Stimulated activated CD4-positive, alpha-beta T cell treated with anti-CD3 and anti-CD28 coated beads, Interleukin-1b, Interleukin-23, amount 100 ng/mL, for 1 hour (primary cell): ENCODE measurements at places on chromosomes 2 and 18.

DNA sequence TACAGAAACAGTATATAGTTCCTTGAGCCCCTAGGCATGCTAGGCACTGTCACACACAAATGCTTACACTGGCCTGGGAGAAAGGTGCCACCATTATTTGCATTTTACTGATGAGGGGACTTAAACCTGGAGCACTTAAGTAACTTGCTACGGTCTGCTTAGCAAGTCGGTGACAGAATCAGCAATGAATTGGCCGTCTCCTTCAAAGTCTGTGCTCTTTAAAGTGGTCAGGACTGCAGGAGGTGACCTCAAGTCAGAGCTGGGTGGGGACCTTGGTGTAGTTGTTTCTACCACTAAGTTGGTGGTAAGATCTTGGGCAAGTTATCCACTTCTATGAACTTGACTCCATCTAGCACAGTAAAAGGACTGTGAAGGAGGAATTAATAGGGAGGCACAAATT is 34.8 kb downstream of the PTPRM start:
- no peak for DNase-seq

GRCh38 chr2:169839954-169840746 is 12.9 kb downstream of the UBR3 start:
- no peak for DNase-seq

- DNase-seq = no peak
These were observed 603.3 kb upstream of the NXPH2 start for GRCh38 chr2:139383532-139383931.

DNA sequence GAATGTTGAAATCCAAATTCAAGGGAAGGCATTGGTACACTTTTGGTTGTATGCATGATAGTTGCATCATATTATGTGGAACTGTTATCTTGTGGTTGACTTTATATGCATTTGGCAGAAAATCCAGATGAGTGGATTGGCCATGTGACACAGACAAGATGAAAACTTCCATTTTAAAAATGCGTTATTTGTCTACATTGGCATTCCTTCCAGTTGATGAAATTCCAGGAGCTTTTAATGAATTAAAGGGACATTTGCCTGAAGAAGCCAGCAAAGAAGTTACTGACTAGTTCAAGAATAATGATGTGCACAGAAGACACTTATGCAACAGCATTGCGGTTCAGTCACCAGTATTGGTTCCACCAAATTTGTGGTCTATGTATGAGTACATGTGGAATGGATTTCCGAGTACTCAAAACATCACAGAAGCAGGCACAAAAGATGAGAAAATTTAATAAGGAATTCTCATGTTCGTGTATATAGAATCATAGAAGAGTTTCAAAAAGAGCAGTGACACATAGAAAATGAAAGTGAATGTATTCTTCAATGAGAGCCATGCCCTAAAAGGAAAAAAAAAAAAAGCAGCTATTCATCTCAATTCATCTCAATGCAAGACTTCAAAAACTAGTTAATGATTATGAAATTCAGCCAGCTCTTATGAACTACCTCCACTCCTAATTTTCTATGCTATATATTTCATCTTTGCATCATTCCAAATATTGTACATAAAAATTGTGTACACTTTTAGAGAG is 232.1 kb downstream of the RBM43 start:
- DNase-seq = no peak

DNA sequence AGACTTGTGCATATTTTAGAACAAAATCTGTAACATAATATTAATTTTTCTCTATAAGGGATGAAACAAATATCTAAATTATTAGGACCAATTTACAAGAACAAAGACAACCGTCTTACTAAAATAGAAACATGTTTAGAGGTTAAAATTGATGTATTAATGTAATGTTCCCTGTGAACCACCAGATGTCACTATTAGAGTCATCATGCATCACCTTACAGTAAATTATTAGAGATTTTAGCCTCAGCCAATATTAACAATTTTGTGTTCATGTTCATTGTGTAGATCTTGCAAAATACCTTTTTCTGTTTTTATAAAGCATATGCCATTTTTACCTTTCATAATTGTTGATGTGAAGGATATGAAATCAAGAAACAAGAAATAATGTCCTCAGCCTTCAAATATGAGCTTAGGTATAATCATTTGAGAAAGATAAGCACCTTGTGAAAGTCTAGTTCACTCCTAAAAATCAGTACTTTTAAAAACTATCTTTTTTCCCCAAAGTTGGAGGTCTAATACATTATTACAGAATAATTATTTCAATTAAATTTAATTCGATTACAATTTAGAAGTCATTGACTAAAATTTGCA is 344.3 kb upstream of the KCNH7 start:
- DNase-seq = no peak

- no peak for DNase-seq
These were observed 163.0 kb downstream of the MREG start for GRCh38 chr2:215850380-215850779.

DNA sequence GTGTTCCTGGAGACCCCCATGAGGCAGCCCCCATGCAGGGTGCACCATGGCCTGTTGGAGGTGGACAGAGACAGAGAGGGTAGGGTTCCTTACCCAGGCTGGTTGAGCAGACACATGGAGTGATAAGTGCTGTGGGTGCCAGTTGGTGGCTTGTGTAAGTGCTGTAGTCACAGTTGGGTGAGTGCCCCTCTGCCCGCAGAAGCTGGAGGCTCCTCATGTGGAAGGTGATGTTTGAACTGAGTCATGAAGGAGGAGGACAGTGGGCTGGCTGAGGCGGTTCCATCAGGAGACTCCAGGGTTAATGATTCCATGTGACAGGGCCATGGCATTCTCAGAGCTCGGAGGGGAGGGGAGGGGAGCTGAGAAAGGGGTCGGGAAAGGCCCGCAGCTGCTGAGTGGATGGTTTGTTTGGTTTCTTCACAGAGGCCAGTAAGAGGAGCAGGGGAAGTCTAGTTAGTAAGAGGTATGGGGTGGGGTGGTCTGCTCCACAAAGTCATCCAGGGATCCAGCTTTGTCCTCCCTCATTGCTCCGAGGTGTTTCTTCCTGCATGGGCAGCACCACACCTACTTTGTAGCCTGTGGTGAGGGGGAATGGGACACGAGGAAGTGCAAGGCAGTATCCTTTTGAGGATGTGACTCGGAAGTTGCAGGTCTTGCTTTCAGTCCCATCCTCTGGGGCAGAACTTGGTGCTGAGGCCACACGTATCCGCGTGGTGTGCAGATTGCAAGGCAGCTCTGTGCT is 13.6 kb downstream of the IMPA2 start:
- no peak for DNase-seq

DNA sequence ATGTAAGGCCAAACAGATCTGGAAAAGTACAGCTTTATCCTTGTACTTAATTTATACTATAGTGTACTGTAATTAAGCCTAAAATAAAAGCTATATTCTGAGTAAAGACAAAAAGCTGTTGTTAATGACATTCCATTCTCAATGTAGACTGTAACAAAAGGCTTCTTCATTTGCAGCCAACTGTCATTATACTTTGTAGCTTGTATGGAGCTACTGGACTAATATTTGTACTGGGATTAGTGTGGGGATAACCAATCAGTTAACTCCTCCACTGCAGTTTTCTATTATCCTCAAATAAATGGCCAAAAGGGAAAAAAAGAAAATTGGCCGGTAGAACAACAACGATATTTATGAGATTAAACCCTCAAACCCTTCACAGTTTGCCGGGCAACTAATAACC is 66.5 kb downstream of the STK39 start:
- DNase-seq = no peak

GRCh38 chr2:161355983-161356382 is 47.8 kb downstream of the PSMD14 start:
- DNase-seq = no peak

GRCh38 chr2:34371711-34372110 is 772.6 kb upstream of the FAM98A start:
- DNase-seq = no peak

DNA sequence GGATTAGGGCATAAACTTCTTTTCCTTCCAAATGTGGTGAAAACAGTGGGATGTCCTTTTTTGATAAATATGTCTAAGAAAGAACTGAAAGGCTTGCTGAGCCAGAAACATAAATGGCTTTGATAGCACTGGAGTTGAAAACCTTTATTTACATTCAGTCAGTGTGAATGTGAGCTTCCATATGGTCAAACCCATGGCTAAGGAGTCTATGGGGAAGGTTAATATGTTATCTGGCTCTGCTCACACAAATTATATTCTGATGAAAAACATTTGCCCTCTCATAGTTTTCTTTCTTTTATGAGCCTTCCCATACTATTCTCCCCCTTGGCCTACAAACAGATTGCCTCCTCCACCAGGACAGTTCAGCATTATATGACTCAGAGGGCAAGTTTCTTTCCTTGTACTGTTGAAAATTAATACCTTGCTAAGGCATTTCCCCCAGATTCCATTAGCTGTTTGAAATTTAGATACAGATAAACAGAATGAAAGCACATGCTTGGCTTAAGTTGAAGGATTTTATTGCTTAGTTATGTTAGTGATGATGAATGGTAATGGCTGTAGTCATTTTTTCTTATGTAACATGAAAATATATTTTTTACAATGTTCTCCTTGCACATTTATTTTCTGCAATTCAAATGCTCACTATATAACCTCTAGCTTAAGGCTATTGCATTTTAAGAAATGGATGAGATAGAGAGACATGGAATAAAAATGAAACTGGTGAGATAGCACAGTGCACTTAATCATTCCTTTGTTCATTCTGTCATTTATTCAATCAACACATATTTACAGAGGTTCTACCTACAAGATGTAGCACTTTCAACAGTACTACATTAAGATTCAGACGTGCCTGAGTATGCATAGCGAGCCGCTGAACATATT is 544.1 kb downstream of the LRRTM4 start:
- DNase-seq = no peak

- DNase-seq = no peak
These were observed 91.3 kb upstream of the RAB27B start for GRCh38 chr18:54736981-54737380.

DNA sequence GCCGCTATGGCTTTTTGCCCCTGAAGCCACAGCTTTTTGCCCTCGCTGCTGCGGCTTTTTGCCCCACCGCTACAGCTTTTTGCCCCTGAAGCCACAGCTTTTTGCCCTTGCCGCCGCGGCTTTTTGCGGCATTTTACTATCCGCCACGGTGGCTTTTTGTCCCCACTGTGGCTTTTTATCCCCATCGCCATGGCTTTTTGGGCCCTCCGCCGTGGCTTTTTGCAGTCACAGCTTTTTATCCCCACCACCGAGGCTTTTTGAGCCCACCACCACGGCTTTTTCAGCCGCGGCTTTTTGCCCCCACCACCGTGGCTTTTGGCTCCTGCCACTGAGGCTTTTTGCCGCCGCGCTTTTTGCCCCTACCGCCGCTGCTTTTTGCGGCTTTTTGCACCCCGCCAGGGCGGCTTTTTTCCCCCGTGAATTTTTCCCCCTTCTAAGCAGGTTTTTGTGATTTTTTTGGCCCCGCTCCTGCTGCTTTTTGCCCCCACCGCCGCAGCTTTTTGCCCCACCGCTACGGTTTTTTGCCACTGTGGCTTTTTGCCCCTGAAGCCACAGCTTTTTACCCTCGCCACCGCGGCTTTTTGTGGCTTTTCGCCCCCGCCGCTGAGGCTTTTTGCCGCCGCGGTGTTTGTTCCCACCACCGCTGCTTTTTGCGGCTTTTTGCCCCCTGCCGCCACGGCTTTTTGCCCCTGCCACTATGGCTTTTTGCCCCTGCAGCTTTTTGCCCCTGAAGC is 2797.2 kb upstream of the TEKT4 start:
- no peak for DNase-seq

DNA sequence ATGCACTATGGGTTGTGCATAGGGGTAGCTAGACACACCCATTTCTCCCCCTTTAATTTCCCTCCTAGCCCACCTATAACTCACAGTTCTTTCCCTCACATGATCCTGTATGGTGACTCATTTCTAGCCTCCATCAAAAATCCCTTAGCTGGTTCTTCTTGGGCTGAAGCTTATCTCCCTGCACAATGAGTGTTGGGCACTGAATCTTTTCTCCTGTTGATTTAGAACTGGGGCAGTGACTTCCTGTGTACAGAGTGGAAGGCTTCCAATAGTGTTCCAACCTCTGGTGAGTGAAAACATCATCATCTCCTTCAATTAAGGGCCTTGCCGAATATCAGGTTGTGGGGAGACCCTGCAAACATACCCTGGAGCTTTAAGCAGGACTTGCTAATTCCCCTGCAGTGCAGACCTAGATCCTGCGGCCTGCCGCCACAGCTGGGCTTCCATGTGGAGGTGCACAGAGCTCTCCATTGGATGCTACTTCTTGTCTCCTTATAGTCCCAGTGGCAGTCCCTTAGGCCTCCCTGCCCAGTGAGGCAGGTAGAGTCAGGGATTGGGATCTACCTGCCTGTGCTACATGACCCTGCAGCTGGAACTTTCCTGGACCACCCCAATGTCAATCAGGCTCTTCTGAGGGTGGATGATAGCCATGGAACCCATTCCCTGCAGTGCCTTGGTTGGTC is 121.8 kb downstream of the PLB1 start:
- DNase-seq = no peak

DNA sequence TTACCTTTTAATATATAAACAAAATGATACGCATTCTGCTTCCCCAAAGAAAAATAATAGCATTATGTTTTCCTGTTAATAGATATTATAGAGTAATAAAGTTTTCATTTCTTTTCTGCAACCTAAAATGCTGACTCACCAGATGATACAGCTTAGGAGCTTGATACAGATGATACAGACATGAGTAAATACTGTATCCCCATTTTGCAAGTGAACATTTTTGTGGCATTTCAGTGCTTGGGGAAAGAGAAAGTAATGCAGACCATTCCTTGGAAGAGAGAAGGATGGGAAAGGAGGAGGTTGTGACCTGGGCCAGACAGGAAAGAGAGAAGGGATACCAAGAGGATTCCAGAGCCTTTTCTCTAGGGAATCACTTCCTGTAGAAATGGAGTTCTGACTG is 97.5 kb upstream of the FSHR start:
- DNase-seq = no peak

GRCh38 chr2:160532388-160532787 is 38.8 kb upstream of the RBMS1 start:
- DNase-seq = no peak

- DNase-seq = no peak
These were observed 56.9 kb downstream of the DPYSL5 start for GRCh38 chr2:26904839-26905238.

DNA sequence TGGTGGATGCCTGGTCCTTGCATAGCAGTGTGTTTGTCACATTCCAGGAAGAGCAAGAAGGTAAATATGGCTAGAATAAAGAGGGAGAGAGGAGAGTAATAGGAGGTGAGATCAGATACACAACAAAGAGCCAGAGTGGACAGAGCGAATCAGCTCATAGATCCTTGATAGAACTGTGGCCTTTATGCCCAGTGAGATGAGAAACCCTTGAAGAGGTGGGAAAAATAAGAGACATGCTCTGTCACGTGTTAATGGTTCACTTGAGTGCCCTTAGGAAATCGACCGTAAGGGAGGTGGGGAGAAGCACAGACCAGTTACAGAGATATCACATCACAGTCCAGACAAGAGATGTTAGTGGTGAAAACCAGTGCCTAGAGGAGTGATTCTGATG is 84.7 kb upstream of the RAB27B start:
- no peak for DNase-seq

- DNase-seq = no peak
These were observed 109.8 kb downstream of the FAM210A start for GRCh38 chr18:13616525-13617035.

GRCh38 chr2:46803911-46804670 is 111.5 kb downstream of the MCFD2 start:
- DNase-seq = no peak
